Stimulated activated CD8-positive, alpha-beta memory T cell treated with anti-CD3 and anti-CD28 coated beads, Interleukin-7, amount 100 ng/mL, for 24 hours (primary cell): ENCODE measurements at places on chromosomes 7 and 10.

DNA sequence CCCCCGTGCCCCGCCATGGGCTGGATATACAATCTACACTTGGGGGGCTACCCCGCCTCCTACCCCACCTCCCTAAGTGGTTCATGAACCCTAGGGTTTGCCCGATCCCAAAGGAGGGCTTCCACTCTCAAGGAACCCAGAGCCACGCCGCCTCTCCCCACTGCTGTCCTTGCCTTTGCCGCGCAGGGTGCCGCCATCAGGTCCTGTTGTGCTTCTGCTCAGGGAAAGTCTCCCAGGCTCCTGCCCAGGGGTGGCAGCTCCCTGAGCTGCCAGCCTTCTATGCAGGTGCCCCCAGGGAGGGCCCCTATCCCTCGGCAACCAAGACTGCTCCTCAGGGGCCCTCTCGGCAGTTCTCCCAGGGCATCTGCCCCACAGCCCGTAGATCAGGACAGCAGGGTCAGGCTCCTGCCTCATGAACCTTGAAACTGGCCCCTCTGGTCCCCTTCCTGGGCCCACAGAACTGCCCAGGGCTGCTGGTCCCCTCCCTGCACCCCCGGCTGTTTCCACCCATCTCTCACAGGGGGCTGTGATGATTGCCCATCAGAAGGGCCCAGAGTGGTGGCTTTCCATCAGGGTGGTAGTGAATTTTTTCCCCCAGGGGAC, 13.0 kb upstream of the PCBD1 start:
- no peak for DNase-seq

DNA sequence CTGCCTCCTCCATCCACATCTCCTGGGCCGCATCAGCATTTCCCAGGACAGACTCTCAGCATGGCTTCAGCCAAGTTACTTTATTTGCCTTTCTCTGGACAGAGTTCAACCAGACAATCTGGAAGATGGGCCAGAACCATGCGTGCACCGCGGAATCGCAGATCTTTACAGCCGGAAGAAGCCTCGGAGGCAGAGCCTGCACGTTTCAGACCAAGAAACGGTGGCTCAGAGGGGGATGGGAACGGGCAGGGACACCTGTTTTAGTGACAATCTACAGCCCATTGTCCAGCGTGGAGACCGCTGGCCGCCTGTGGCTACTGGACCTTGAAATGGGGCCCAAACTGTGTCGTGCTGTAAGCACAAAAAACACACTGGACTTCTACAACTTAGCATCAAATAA, 3.5 kb downstream of the VIPR2 start:
- DNase-seq, result no peak

GRCh38 chr7:1883031-1883761, 213.1 kb downstream of the ELFN1 start:
- DNase-seq, result no peak

- DNase-seq, result no peak
These were observed 99.4 kb downstream of the EBF3 start for GRCh38 chr10:129864601-129865126.

GRCh38 chr7:80287400-80288174, 153.0 kb downstream of the GNAI1 start:
- no peak for DNase-seq

GRCh38 chr10:83541046-83541445, 598.3 kb upstream of the GHITM start:
- no peak for DNase-seq

DNA sequence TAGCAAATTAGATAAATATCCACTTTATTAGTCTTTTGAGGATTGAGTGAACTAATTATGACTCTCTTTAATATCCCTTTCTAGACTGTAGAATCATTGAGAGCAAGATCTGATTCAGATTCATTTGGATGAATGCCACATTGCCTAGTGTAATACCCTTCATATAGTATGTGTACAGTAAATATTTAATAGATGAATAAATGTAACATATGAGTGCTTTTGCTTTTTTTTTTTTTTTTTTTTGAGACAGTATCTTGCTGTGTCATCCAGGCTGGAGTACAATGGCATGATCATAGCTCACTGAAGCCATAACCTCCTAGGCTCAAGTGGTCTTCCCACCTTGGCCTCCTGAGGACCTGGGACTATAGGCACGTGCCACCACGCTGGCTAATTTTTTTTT, 14.8 kb downstream of the SAMD8 start:
- DNase-seq, result no peak

GRCh38 chr10:98224509-98224908, 43.5 kb downstream of the LOXL4 start:
- no peak for DNase-seq

DNA sequence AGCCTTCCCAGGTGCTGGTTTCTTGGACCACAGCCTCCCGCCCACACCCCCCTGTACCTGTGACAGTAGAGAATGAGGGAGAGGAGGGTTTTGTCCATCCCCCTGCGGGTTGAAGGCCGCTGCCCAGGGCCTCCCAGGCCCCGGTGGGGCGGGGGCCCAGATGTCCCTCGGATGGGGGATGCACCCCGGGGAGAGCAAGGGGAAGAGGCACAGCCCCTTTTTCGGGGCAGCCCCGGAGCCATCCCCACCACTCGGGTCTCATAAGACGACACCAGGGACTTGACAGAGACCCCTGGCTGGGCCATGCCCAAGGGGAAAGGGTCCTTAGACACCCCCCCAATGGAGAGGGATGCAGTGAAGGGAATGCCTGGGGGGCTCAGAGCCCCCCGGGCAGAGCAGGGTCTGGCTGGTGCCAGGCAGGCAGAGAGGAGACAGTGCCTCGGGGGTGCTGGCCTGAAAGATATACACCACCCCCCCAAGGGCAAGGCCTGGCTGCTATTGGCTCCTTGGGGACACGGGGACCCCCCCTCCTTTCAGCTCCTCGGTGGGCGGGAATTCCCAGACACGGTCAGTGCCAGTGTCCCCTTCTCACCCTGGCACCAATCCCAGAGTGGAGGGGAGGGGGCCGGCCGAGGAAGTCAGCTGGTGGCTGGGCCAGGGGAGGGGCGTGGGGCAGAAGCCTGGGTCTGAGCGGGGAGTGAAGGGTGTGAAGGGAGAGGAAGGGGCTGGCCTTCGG, 3.7 kb upstream of the SPACDR start:
- no peak for DNase-seq

GRCh38 chr10:48455392-48456151, 149.1 kb downstream of the MAPK8 start:
- DNase-seq, result no peak

DNA sequence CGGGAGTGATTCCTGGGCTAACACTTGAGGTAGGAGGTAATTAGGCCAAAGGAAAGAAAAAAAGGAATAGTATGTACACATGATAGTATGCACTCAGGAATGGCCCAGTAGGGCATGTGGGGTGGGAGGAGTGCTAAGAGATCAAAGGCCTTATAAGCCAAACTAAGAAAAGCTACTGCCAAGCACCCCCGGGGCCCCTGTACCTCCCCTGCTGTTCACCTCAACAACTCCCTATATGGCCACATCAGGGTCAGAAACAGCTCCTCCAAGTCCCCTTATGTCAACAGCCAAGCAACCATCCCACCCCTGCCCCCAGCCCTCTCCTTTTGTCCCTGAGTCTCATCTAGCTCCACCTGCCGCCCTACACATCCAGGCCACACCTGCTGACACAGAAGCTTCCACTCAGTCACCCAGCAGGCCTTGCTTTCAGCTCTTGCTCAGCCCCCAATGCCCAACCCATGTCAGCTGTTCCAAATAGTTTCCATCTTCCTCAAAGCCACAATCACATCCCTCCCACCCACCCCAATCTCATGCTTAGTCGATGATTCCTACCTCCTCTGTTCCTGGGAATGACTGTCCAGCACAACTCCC, 80.2 kb downstream of the SORBS1 start:
- no peak for DNase-seq

GRCh38 chr10:84267503-84268126, 22.8 kb downstream of the RGR start:
- peak; percentile 57 for DNase-seq

- DNase-seq, result no peak
These were observed 164.7 kb upstream of the PLXDC2 start for GRCh38 chr10:19651549-19651948.

DNA sequence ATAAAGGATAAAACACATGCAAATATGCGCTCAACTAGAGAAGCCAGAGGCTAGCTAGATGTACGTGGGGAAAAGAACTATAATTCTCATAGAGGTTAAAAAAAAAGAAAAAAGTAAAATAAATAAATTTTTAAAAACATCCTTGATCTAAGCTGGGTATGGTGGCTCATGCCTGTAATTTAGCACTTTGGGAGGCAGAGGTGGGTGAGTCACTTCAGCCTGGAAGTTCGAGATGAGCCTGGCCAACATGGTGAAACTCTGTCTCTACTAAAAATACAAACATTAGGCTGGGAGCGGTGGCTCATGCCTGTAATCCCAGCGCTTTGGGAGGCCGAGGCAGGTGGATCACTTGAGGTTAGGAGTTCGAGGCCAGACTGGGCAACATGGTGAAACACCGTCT, 18.6 kb upstream of the HSPA12A start:
- DNase-seq, result no peak

GRCh38 chr10:78319371-78319770, 285.7 kb downstream of the RPS24 start:
- no peak for DNase-seq

- no peak for DNase-seq
These were observed 27.9 kb downstream of the KAZALD1 start for GRCh38 chr10:101089520-101090299.

- no peak for DNase-seq
These were observed 18.6 kb downstream of the AKR1C2 start for GRCh38 chr10:4984971-4985594.

- no peak for DNase-seq
These were observed 33.8 kb downstream of the NOLC1 start for GRCh38 chr10:102185811-102186527.

DNA sequence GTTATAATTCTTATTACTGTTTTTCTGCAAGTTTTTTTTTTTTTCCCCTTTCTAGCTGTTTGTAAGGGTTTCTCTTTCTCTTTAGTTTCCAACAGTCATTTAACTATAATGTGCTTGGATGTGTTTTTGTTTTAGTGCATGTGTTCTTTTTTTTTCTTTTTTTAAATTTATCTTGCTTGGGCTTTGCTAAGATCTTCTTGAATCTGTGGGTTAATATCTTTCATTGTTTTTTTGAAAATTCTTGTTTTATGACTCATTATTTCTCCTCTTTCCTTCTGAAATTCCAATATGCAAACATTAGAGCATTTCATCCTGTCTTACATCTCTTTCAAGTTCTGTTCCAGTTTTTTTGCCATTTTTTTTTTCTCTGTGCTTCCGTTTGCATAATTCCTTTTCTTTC, 5.7 kb upstream of the HK1 start:
- no peak for DNase-seq

DNA sequence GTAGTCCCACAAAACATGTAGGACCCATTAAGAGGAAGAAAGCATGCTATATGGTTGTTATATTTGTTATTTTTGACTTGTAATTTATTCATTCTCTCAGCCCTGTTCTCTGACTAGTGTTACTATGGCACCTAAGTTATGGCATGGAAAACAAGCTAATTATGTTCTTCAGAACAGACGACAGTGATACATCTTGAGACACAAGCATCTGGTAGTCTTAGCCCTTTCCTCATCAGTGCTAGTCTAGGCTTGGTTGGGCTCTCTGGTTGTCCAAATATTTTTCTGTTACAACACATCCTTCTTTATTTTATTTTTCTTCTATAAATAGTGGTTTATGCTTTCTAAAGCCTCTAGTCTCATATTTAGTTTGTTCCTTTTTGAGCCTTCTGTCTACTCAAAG, 308.3 kb upstream of the KAT6B start:
- no peak for DNase-seq

DNA sequence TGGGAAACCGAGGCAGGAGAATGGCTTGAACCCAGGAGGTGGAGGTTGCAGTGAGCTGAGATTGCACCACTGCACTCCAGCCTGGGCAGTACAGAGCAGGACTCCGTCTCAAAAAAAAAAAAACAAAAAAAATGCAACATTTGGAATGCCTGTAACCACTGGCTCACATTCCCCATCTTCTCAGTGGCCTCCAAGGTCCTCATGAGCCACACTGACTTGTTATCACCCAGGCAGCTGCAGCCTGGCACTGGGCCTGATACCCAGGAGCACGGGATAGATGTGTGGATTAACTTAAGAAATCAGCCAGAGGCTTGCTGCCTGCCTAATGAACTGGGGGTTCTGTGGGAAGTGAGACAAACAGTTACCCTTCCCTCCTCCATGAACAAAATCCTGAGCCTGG, 23.0 kb downstream of the JCAD start:
- no peak for DNase-seq

DNA sequence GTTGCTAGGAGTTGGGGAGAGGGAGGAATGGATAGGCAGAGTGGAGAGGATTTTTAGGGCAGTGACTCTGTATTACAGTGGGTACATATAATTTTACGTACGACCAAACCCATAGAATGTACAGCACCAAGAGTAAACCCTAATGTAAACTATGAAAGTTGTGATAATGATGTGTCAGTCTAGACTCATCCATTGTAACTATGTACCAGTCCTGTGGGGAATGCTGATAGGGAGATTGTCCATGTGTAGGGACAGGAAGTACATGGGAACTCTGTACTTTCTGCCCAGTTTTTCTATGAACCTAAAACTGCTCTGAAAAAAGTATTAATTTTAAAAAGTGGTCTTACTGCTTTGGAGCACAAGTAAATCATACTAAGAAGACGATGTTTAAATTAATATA, 441.8 kb downstream of the AUTS2 start:
- no peak for DNase-seq

GRCh38 chr10:72611783-72612182, 14.1 kb downstream of the MICU1 start:
- no peak for DNase-seq
